Smooth muscle cell of the brain vasculature (primary cell): ENCODE measurements at places on chromosomes 7 and 10.
A peak's percentile ranks its signal among the peaks of the same experiment; 100 is the strongest.

GRCh38 chr7:101435461-101436220 is 73.0 kb downstream of the COL26A1 start:
- DNase-seq, result no peak

GRCh38 chr10:96334616-96335526 is 23.9 kb downstream of the OPALIN start:
- peak; percentile 13 for DNase-seq

DNA sequence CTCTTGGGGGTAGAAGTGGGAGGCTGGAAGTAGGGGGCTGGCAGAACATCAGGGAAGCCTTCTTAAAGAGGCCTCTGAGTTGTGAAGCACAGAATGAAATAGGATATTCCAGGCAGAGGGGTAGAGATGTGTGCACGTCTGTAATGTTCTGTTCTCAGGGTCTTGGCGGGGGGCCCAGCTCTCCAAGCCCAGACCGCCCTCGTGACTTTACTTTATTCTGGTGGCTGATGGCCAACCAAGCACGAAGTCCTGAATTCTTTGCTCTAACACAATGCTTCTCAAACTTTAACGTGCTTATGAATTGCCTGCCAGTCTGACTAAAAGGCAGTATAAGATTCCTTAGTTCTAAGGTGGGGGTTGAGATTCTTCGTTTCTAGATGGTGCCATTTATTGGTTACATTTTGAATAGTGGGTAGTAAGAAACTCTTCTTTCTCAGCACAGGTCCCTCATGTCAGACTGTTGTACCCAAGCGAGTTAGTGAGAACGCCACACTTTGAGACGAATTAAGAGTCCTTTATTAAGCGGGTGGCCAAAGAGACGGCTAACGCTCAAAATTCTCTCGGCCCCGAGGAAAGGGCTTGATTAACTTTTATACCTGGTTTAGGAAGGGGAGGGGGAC is 8.2 kb downstream of the PRXL2A start:
- peak; percentile 69 for DNase-seq

DNA sequence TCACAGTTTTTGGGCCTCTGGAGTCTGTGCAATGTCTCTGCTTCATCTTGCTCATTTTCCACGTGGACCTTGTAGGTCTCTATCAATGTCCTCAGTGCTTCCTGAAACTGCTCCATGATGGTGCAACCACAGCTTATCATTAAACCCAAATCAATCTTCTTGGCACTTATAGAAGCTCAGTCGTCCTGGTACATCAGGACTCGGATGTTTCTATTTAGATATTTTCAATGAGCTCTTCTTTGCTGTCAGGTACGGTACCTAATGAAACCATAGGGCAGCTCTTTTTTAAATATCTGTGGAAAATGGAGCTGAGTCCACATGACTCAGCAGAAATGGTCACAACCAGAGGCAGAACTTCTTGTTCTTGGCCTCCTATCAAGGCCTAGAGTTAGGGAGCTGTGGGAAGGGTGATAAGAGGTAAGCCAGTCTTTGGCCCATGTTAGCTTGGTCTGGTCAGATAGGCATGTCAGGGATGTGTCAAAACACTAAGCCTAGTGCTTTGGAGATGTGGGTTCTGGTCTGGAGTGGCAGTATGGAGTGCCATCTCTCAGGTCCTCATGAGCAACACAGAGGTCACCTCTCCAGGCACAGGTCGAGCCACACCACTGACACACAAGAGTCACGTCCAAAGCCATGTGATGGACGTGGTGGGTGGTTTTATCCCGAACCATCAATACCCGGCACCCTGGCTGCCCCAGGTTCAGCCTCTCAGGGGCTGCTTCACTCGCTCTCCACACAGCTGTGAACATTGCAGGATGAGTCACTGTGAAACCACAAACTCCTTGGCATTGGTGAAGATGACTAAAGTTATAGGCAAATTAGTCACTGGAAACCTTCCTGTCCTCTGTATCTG is 87.0 kb downstream of the TBXAS1 start:
- peak; percentile 70 for DNase-seq

- DNase-seq, result no peak
Measured at GRCh38 chr10:114077347-114077746, 33.7 kb downstream of the ADRB1 start.

- no peak for DNase-seq
Measured at GRCh38 chr7:5082806-5083205, 37.1 kb downstream of the RBAK start.

GRCh38 chr10:66931949-66932343 is 6.1 kb downstream of the LRRTM3 start:
- no peak for DNase-seq

GRCh38 chr10:97190450-97190849 is 4.7 kb upstream of the SLIT1 start:
- no peak for DNase-seq

DNA sequence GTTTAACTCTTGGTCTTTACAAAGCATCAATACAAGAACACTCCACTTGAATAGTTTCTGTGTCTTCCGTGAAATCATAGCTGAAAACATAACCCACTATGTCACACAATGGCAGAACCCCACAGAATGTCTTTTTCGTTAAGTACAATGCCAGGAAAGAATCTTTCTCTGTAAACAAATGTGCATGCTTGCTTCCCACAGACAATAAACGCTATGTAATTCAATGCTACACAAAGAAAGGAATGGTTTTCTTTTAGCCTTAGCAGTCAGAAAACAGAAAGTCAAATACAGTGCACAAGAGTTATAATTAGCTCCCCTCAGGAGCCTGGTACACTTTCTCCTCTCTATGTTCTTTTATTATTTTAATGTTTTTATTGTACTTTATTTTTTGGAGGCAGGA is 186.1 kb downstream of the SRPK2 start:
- no peak for DNase-seq

DNA sequence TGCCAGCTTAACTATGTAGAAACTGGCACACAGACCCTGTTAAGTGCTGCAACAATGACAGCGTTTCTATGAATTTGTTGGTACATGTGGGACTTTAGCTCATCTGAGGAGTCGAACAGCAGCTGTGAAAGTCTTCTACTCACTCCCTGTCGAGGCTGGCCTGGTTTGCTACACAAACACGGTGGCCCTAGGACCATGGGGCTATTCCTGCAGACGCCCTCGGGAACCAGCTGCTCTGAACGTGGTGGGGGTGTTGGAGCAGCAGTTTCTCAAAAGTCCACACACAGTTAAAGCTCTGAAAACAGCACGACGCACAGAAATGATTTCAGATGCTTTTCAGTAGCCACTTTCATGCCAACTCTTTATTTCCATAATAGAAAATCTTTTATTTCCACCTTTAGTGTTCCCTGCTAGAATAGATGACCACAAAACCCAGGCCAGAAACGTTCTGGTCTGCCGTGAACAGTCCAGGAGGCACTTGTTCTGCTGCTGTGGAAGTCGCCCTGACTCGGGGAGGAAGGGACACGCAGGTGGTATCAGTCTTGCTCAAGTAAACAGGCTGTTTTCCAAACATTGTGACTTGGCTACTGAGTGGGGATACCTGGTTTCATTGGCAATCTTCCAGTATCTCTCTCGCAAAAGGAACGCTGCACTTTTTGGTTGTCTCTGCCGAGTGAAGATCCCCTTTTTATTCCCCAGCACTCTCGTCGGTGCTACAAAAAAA is 21.5 kb downstream of the GUSB start:
- DNase-seq, result no peak

DNA sequence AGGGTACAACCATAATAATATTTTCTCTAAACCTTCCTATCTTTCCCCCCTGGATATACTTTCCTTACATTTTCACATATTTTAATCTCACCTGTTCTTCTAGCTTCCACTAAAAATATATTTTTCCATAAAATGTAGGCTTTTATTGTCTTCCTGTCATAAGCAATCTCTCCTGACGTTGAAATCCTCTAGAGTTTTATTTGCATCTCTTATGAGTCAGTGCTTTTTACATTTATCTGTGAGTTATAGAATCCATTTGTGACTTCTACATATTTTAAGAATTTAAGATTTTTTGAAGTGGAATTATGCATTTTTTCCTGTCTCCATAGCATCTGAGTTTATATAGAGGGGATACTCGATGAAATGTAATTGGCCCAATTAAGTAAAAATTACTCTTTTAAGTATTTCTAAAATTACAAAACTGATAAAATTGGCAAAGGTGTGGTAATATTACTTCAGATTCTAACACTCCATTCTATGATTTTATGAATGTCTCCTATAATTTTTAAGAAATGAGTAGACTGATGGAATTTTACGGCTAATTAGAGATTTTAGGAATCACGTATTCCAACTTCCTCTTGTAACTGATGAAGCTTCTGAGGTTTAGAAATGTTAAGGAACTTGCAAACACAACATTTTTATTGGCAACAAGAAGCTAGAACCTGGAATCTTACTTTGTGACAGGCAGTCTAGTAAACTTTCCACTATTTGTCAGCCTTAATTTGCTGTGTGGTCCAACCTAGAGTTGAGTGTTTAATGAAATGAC is 422.9 kb upstream of the SEMA3A start:
- DNase-seq, result no peak

DNA sequence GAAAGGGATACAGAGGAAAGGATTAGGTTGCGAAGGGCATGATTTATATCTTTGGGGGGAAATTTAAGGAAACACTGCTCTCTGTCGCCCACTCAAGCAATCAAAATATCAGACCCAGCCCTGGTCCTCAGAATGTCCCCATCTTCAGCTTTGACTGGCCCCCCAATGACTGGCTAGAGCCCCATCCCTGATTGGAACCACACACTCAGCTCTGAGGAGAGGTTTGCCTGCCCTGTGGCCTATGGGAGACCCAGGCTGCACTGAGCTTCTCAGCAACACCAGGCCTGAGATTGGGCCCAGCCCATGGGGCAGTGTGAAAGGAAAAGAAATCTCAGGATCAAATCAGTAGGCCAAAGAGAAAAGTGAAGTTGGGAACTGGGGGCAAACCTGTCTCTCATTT is 69.5 kb downstream of the ADCYAP1R1 start:
- DNase-seq, result no peak

- no peak for DNase-seq
Measured at GRCh38 chr7:41060796-41061195, 642.1 kb downstream of the INHBA start.

GRCh38 chr7:137958470-137959431 is 43.1 kb downstream of the CREB3L2 start:
- DNase-seq, result no peak
